ENCODE measurements at places on chromosomes 6 and 20.

- no peak for DNase-seq
Observed at GRCh38 chr6:134406311-134406710, 88.4 kb upstream of the SGK1 start.

DNA sequence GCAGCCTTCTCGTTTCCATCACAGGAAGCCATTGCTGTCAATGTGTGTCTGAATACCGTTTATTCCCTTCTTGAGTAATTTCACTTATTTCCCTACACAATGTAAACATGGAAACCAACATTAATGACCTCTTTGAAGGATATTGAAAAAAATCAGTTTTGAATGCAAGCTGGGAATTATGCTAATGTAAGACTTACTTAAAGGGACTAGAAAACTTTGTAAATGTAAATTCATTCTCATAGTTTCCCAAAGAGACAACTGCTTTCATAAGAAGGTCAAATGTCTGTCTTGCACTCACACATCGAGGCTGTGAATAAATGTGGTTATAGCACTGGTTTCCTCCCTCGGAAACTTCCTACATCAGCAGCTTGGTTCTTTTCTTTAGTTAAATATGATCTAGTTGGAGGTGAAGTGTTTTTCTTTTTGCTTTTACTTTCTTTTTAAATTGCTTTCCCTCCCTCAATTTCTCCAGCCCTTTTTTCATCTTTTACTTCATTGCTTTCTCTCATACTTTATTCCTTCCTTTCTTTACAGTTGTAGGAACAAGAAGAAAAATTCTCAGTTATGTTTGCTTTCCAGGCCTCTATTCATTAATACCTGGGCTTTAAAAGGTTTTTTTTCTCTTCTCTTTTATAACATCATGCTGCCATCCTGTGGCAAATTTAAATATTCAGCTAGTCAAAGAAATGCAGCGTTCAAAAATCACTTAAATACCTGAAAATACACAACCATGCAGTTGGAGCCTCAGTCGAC, 108.3 kb downstream of the TNFAIP3 start:
- DNase-seq: no peak

- no peak for DNase-seq
Observed at GRCh38 chr6:15502446-15503345, 160.1 kb downstream of the DTNBP1 start.

DNA sequence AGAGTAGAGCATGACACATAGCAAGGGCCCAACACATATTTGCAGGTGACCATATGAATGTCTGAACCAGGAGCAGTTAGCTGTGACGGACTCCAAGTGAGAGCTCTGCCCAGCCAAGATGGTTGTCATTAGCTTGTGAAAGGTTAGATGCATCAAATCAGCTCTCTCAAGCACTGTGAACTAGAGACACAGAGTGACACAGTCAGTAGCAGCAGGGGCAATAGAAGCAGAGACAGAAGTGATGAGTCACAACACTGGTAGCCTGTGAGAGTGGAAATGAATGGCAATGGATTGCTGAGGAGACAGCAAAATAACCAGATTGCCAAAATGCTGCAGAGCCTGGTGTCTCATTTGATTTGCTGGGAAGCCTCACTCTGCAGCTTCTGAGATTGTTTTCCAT, 558.9 kb downstream of the PKHD1 start:
- DNase-seq: no peak

DNA sequence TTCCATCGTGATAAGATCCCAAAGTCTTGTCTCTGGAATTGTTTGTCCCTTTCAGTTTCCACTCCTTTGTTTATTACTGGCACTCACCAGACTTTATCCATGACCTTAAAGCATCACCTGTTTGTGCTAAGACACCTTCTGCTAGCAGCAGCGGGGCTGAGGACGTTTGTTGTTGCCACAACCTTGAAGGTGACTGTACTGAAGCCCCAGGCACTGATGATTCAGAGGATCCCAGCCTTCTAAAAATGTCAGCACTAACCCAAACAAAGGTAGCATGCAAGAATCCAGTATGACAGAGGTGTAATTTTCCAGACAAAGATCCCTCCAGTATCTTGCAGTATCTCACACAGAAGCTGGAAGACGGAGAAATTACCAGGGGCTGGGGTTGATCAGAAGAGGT, 28.9 kb upstream of the SMIM8 start:
- no peak for DNase-seq

DNA sequence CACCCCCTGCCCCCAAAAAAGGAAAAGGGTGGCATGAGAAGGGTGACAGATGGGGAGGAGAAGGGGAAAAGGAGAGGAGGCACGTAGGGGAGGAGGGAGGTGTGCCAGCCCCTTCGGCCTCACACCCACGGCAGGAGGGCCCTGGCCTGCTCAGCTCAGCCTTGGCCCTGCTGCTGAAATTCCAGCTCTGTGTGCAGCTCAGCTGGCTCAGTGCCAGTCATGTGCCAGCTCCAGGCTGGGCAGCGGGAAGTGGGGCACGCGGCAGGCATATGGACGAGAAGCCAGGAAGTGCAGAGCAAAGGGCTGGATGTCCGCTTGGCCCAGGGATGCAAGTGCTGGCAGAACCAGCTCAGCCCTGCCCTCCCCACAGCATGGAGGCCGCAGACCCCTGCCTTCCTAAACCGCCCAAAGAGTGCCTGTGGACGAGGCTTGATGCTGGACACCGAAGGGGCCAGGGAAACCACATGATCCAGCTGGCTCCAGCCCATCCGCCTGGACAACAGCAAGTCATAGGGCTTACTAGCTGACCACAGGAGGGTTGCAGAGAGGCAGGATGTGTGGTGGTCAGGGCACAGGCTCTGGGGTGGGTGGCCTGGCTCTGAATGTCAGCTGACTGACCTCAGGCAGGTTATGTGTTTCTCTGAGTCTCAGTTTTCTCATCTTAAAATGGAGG, 60.2 kb downstream of the NOL4L start:
- no peak for DNase-seq

GRCh38 chr6:33295621-33296369, 2.9 kb downstream of the RGL2 start:
- no peak for DNase-seq

- DNase-seq: no peak
Observed at GRCh38 chr6:134878136-134878535, 71.8 kb downstream of the ALDH8A1 start.

- no peak for DNase-seq
Observed at GRCh38 chr20:31966991-31967655, 828 bp upstream of the XKR7 start.

DNA sequence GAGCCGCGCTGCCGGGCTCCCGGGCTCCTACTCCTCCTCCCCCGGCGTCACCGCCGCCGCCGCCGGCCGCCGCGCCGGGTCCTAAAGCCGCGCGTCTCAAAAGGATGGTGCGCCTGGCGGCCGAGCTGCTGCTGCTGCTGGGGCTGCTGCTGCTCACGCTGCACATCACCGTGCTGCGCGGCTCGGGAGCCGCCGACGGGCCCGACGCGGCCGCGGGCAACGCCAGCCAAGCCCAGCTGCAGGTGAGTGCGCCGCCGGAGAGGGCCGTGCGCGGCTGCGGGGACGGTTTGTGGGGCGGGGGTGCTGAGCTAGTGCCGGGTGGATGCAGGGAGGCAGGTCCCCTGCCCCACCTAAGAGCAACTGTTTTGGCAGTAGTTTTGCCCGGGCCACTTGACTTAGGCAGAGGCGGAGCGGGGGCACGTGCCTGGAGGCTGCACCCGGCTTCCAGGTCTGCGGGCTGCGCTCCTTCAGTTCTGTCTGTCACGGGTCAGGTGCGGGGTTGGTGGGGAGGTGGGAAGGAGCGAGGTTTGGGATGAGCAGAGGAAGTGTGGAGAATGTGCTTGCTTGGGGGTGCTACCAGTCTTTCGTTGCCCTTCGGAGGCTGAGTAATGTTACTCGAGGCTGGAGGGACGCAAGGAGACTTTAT, 722 bp downstream of the ISM1 start:
- no peak for DNase-seq

- no peak for DNase-seq
Observed at GRCh38 chr20:60046436-60046835, 88.2 kb downstream of the CDH26 start.

DNA sequence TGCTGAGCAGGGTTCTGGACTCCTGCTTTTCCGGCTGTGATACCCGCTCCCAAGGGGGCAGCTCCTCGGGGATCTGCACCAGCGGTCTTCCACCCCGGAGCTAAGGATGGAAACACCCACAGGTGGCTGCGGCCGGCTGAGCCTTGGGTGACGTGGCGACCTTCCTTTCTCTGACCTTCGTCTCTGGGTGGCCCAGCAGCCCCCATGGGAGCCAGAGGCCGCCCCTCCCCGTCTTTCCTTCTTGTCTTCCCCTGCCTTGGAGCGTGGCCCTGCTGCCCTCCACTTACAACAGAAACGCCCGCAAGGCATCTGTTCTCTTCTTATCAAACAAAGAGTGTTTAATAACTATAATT, 405.7 kb downstream of the TAF4 start:
- DNase-seq: no peak

Measured in GOT3 (cell line).